NCI-H226 (cell line): ENCODE measurements at places on chromosomes 4 and X.

- peak; percentile 29 for DNase-seq
These were observed 182.0 kb downstream of the SLC4A4 start for GRCh38 chr4:71520850-71521249.

DNA sequence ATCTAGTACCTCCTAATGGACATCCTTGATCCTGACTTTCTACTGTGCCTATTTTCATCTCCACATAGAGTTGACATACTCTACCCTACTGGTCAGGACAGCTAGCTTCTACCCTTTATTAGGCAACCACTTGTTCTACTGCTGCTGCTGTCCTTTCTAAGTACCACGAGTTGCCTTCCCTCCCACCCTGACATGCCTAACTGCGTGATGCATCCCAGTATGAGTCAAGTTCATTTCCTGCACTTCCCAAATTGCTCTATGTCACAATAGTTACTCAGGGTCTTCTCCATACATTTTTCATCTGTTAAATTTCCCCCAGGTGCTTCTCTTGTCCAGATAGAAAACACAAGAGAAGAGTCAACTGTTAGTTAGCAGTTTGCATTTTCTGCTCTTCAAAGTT lies 133.4 kb downstream of the TBC1D19 start:
- peak; percentile 45 for DNase-seq

GRCh38 chr4:89625599-89626293 lies 211.2 kb downstream of the SNCA start:
- no peak for DNase-seq

DNA sequence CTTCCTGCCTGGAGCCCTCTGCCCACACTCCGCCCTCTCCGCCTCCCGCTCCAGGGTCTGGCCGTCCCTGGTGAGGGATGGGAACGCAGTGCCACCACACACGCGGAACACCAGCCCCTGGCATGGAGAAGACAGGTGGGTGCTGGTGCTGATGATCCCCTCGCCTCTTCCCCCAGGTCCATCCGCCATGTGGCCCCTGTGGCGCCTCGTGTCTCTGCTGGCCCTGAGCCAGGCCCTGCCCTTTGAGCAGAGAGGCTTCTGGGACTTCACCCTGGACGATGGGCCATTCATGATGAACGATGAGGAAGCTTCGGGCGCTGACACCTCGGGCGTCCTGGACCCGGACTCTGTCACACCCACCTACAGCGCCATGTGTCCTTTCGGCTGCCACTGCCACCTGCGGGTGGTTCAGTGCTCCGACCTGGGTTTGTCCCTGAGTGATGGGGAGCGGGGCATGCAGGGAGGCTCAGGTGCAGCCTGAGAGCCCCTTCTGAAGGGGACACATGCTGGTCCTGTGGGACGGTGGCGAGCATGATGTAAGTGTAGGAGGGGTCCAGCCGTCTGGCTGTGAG lies 9.8 kb downstream of the BGN start:
- DNase-seq = no peak

DNA sequence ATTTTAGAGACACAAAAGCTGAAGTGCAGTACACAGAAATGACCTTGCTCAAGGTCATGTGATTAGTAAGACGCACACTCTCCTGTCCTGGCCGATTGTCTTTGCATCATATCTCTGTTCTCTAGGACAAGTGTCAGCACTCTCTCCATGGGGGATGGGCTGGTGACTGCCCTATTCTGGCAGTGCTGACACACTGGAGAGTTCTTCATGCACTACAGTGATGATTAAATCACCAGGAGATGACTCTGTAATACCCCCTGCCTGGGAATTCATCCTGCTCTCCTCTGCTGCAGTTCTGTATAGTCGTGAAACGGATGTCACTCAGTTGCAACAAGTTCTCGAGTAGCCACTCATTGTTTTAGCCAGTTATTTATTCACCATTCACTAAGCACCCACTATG lies 5.3 kb upstream of the SHISA3 start:
- DNase-seq = no peak

DNA sequence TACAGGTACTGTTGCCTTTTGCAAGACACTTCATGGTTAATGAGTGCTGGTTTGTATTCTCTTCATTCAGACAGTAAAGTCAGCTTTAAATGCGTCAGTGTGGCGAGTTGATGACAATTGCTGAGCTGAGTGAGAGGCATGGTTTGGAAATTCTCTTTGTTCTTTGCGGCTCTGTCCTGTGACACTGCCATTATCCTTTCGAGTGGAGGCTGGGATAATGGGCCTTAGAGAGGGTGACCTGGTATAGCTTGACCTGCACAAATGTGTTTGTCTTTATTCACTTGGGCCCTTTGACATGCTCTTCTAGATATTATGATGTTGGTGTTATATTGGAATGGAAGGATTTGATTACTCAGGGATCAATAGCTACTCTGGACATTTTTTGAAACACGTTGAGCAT lies 208.5 kb upstream of the FAT1 start:
- no peak for DNase-seq

- DNase-seq = no peak
These were observed 28.1 kb downstream of the FGF2 start for GRCh38 chr4:122854447-122855352.

DNA sequence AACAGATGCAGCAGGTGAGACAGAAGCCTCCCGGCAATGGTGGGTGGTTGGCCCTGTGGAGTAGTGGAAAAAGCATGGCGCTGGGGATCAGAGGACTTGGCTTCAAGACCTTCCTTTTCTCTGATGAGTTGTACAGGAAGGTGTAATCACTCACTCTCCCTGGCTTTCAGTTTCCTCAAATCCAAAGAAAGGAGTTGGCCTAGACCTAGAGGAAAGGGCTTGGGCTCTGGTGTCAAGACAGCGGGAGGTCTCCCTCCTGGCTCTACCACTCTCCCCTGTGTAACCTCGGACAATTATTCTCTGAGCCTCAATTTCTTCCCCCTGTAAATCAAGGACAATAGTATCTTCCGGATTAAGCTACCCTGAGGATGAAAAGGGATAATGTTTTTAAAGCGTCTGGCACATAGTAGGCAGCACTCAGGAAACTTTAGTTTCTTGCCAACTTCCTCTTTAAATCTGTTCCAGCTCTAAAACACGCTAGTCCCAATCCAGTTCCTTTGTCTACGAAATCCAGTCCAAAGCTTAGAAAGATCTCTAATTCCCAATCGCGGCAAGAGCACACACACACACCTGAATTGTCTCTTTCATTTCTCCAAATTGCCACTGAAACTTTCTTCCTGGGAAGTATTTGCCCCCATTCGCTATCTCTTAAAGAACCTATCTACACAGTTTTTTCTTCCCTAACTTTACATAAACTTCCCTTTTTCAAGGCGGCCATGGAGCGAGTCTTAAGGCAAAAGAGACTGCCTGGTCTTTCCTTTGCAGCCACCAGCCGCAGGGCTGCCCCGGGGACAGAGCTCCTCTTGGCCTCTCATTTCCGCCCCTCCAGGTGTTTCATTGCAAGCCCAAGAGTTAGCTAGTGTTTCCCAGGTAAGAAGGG lies 29.9 kb upstream of the GPC4 start:
- DNase-seq = no peak

- DNase-seq = no peak
These were observed 476.2 kb downstream of the PPARGC1A start for GRCh38 chr4:23413631-23414030.
